ENCODE measurements at places on chromosomes 16 and 17.
A peak's percentile ranks its signal among the peaks of the same experiment; 100 is the strongest.

GRCh38 chr16:61014869-61015268 is 1021.4 kb downstream of the CDH8 start:
- DNase-seq = no peak

GRCh38 chr16:3726021-3726687 is 8.8 kb upstream of the TRAP1 start:
- DNase-seq = no peak

- no peak for DNase-seq
Measured at GRCh38 chr17:51647067-51647466, 386.7 kb downstream of the UTP18 start.

DNA sequence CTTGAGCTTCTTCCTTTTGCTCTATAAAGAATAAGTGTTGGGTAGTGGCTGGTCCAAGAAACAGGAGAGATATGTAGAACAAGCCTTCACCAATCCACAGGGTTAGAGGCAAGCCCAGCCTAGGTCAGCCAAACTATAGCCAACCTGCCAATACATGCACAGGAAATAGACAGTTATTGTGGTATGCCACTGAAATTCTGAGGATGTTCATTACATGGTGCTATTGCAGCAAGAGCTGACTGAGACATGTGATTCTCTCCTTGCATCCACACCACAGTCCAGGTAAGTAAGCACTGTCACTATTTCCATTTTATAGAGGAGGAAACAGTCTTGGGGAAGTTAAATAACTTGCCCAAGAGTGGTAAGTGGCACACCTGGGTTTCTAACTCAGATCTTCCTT is 268.1 kb downstream of the NPIPA8 start:
- no peak for DNase-seq

GRCh38 chr16:58299757-58300349 is 5.0 kb upstream of the PRSS54 start:
- DNase-seq = peak; percentile 5

- peak; percentile 34 for DNase-seq
Measured at GRCh38 chr16:85402910-85403692, 210.0 kb upstream of the GSE1 start.

- DNase-seq = no peak
Measured at GRCh38 chr17:31308372-31309334, 5.2 kb downstream of the EVI2B start.

DNA sequence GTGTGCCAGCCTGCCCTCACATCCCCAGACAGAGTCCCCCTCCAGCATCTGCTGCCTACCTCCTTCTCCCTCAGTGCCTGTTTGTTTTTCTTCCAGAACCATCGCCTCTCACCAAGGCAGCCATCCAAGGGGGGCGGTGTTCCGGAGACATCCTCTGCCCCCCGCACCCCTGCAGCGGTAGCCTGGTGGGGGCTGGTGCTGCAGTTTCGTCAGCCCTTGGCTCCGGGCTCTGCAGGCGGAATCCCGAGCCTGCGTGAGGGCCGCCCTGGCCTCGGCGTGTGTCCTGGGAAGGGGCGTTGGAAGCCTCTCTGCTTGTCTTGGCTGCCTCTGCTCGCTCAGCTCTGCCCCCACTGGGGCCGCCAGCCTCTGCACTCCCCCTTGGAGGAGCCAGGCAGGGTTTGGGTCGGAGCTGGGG is 126.0 kb upstream of the CIBAR2 start:
- peak; percentile 77 for DNase-seq
